Activated gamma-delta T cell treated with anti-CD3 and anti-CD28 coated beads, Interleukin-2, amount 50 U/mL, for 16 hours (primary cell): ENCODE measurements at places on chromosomes 11 and 22.
A peak's percentile ranks its signal among the peaks of the same experiment; 100 is the strongest.

GRCh38 chr11:125554038-125554437 lies 15.2 kb upstream of the EI24 start:
- no peak for DNase-seq

DNA sequence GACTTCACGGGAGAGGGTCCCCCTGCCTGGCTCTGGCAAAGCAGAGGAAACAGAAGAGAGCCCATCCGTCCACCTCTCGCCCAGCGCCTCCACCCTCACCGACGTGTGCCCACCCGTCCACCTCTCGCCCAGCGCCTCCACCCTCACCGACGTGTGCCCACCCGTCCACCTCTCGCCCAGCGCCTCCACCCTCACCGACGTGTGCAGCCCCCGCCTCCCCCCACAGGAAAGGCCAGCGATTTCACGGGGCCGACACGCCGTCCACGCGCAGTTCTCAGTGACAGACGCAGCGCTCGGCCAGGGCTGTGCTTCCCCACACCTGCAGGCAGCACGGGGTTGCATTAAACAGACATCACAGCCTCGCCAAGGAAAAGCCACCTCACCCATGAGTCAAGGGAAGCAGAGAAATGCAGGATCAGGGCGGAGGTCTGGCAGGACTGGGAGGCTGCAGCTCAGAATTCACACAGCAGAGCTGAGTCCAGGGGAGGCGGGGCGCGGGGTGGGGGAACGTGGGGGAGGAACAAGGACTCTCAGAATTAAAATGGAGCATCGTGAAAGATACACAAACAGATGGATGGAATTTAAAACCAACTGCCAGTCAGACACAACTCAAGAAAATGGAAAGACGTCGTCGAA lies 377.7 kb downstream of the BRD1 start:
- DNase-seq: no peak

GRCh38 chr11:76668362-76669155 lies 2.0 kb downstream of the LRRC32 start:
- no peak for DNase-seq

- no peak for DNase-seq
Measured at GRCh38 chr11:86747801-86748200, 52.5 kb upstream of the PRSS23 start.

DNA sequence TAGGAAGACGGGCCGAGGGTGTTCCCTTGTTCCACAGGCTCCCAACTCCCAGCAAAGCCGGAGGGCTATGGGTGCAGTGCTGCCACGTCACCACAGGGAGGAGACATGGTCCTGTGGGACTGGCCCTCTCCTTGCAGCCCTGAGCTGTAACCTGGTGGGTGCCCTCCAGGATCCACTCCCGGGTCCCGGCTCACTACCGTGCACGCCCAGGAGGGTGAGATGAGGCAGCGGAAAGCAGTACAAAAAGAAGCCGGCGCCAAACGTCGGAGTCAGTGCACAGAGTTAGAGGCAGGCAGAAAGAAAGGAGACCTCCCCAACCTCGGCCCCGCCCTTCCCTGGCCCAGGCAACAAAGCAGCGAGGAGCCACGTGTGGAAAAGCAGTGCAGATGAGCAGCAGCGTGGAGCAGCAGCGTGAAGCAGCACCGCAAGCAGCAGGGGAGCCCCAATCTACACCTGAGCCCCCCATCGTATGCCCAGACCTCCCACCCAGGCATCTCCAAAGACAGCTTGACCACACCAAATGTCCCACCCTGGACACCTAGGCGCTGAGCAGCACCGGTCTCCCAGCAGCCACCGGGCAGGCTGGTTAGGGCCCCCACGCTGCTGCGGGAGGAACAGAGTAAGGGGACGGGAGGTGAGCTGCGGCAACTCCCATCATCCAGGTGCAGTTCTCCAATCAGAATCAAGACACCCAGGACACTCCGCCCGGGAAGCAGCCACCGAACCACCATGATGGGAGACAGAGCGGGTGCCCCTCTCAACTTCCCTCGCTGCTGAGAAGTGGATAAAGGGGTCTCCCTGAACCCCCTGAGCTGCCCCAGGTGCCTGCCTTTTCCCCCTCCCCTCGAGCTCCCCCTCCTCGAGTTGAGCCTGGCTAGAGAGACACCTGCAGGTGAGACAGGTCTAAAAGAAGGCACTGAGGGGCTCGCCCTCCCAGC lies 28.8 kb downstream of the IGSF9B start:
- DNase-seq: peak; percentile 35

DNA sequence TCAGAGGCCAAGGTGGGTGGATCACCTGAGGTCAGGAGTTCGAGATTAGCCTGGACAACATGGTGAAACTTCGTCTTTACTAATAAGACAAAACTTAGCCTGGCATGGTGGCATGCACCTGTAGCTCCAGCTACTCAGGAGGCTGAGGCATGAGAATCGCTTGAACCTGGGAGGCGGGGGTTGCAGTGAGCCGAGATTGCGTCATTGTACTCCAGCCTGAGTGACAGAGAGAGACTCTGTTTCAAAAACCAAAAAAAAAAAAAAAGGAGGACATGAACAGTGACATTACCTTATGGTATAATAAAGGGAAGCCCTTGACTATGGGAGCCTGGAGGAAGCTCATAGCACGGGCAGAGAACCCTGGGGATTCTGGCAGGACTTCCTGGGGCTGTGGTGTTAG lies 16.5 kb upstream of the PLEKHB1 start:
- no peak for DNase-seq

DNA sequence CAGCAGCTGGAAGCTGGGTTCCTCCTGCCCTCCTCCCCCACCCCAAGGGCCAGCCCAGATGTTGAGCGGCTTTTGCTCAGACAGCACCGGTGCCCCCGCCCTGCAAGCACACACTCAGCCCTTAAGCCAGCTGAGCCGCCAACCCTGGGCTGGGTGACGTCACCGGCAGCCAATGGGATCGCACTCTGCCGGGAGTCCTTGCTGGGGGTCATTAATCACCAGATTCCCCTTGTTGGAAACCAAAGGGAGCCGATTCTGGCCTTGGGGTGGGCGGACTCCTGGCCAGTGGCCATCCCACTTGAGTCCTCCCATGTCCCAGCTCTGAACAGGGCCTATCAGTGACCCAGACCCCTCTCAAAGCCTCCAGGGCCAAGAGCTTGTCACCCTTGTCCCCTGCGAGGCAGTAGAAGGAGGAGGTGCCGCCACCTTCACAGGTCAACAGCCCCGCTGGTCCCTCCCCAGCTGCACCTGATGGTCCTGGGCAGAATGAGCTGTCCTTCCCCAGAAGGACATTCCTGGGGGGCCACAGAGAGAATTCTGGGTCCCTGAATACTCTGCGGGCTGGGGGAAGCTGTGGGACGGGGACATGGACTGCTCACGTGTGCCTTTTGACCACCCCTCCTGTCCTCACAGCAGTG lies 7.4 kb downstream of the DUSP8 start:
- no peak for DNase-seq

DNA sequence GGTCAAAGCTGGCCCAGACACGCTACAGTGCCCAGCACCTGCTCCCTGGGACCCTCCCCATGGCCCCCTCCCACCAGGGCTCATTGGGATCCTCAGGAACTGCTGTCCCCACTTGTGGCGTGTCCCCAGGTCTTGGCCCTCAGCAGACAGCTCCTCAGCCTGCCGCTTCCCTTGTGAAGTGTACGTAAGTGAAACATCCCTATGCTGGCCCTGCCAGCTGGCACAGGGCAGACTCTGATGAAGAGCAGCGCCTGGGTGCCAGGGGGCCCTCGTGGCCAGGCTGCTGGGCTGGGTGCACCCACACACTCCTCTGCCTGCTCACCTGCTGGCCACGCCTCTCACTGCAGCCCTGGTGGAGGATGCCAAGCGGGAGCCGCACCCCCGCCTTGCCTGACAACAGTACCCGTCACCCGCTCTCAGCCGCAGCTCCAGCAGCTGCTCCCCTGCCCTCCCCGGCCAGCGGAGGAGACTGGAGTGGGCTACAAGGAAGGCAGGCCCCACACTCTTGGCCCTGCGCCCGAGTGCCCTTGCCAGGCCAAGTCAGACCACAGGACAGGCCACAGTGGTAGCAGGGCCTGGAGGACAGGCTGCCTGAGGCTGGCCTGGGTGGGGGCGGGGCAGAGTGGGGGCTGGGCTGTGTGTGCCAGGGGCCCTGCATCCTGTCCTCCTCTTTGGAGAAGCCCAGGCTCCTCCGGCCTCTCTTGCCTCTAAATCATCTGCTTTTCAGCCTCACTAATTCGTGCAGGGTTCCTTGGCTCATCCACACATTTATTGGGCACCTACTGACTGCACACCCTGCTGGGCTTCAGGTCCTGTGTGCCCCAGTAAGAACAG lies 39.5 kb downstream of the IGF2 start:
- no peak for DNase-seq

- DNase-seq: no peak
Measured at GRCh38 chr11:96235751-96236150, 107.2 kb downstream of the MAML2 start.

- DNase-seq: no peak
Measured at GRCh38 chr11:29755474-29755873, 261.4 kb downstream of the KCNA4 start.

DNA sequence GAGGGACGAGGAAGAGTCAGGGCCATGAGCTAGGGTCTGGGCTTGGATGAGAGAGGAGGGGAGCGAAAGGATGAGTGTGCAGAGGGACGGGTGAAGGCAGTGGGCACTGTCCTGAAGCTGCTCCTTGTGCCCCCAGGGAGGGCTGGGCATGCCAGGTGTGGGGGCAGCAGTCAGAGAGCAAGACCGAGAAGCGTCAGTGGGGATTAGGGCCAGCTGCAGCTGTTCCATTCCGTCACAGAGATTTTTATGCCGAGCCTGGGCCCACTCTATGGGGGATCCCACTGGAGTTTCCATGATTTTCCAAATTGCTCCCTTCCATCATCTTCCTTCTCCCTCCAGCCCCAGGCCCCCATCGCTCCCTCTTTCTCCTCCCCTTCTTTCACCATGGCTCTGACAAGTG lies 93.2 kb downstream of the NECTIN1 start:
- DNase-seq: no peak

DNA sequence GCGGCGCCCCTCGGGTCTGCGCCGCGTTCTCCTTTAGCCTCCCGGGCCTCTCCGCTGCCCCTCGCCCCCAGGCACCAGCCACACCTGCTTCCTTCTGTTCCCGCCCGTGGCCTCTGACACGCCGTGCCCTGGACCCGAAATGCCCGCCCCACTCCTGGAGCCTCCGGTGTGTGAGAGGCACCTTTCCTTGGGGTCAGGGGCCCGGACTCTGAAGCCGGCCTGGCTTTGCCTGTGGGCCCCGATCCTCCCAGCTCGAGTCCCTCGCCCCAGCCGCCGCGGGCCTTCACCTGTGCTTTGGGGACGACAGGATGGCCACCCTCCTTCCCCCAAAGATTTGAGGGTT lies 661 bp upstream of the CDPF1 start:
- DNase-seq: no peak

DNA sequence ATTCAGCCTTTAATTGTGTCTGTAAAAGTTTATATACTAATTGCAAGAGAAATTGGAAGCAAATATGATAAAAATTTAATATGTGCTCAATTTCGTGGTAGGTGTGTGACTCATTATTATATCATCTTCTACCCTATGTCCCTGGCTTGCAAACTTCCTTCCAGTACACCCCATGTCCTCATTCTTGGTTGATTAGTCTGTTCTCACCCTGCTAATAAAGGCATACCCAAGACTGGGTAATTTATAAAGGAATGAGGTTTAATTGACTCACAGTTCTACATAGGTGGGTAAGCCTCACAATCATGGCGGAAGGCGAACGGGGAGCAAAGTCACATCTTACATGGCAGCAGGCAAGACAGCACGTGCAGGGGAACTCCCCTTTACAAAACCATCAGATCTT lies 11.9 kb downstream of the MRGPRX3 start:
- DNase-seq: no peak

- DNase-seq: peak; percentile 30
Measured at GRCh38 chr22:46122511-46122971, 27.8 kb upstream of the PPARA start.

GRCh38 chr22:43467216-43467940 lies 55.6 kb downstream of the MPPED1 start:
- DNase-seq: no peak

GRCh38 chr11:61129639-61130523 lies 27.6 kb downstream of the CD5 start:
- peak; percentile 84 for DNase-seq

GRCh38 chr11:1572197-1573076 lies at the start of gene DUSP8:
Gene DUSP8, minus strand, starts transcription at chr11:1572271. Its CDS starts 6,445 bp downstream, at chr11:1565826.
- DNase-seq: peak; percentile 90

DNA sequence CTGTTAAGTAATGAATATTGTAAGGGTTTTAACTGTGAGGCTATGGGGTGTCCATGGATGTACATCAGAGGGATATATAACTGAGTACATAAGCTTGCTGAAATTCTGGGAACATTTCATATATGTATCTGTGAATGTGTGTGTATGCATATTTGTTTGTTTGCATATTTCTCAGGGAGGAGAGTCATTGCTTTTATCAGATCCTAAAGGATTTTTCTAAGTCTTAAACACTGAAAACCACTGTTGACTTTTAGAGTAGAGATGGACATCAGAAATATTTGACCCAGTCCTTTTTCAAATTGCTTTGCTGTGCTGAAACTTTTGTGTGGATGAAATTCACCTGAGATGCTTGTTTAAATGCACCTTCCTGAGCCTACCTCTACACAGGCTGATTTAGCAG lies 410.6 kb downstream of the METTL15 start:
- no peak for DNase-seq

DNA sequence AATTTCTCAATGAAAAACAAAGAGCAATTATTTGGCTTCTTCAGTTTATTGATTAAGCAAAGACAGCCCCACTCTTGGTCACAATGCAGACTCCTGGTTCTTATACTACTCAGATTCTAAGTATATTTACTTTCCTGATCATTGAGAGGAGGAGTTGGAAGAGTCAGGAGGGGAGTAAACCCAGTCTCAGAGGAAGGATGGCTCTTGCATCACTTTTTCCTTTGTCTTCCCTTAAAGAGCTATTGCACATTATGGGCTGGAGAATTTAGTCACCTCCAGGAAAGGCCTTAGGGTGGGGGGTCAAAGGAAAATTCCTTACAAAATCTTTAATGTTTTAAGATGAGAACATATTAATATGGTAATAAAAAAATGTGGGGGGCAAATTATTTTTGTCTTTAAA lies 8.1 kb downstream of the SLC17A6 start:
- no peak for DNase-seq

DNA sequence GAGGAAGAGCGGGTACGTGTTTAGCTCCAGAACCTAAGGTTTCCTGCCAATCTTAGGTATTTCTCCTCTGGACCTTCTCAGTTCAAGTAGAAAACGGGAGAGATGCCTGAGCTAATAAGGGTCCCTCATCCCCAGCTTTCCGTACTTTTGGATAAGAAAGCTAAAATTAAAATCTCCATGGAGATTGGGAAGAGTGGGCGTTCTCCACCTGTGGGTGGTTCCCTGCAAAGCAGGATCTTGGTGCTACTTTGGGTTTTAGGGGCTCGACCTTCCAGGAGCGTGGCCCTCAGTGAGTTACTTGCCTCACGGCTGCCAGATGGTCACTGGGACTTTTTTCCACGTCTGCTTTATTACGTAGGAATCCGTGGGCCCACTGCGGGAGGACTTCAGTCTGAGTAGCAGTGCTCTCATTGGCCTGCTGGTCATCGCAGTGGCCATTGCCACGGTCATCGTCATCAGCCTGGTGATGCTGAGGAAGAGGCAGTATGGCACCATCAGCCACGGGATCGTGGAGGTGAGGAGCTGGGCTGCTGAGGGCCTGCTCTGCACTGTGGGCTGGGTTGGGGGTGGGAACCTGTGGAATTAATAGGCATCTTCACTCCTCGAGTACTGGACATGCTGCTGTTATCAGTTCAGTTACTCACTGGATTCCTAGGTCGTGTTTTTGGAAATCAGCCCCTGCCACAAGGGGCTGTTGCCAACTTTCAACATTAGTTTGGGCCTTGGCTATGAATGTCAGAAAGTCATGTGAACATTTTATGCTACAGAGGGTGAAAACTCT lies 17.8 kb upstream of the ST14 start:
- no peak for DNase-seq
